Foreskin keratinocyte (primary cell): ENCODE measurements at places on chromosomes 5 and 9. TPM values are rescaled to one million over a fixed set of nuclear protein-coding genes. Genes with fewer than 3 reads are reported as not detected.
A peak's percentile ranks its signal among the peaks of the same experiment; 100 is the strongest.

DNA sequence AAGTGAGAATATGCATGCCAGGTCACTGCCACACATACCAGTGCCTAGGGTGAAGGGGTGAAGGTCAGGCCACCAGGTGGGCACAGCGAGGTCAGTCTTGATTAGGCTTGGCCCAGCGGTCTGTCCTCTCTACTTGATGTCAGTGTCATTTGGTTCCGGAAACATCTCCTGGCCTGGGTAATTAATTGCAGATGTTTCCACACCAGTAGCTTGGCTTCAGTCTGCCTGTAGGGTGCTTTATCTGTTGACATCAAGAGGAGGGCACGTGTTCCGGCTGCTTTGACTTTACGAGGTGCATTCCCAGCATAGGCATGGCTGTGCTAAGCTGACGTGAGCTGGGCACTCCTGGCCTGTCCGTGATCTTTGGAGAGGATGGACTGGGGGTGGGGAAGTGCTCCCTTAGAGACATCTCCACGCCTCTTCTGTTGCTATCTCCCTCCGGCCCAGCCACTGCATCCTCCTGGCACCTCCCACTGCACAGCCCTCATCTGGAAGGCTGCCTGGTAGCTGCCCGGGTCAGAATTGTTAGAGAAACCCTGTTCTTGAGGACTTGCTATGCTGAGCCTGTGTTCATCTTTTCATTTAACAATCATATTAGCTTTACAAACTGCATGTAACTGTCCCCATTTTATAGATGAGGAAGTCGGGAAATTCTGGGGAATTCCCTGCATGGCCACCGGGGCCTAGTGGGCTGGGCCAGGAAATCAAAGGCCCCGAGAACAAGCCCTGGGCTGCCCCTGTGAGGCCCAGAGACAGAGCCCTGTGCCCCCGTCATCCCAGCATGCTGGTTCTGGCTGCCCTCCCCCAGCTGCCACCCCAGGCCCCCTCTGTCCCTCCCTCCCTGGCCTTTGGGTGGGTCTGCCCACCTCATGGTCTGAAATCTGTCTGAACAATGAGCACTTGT is 29.1 kb downstream of the JADE2 start:
- DNase-seq: no peak

DNA sequence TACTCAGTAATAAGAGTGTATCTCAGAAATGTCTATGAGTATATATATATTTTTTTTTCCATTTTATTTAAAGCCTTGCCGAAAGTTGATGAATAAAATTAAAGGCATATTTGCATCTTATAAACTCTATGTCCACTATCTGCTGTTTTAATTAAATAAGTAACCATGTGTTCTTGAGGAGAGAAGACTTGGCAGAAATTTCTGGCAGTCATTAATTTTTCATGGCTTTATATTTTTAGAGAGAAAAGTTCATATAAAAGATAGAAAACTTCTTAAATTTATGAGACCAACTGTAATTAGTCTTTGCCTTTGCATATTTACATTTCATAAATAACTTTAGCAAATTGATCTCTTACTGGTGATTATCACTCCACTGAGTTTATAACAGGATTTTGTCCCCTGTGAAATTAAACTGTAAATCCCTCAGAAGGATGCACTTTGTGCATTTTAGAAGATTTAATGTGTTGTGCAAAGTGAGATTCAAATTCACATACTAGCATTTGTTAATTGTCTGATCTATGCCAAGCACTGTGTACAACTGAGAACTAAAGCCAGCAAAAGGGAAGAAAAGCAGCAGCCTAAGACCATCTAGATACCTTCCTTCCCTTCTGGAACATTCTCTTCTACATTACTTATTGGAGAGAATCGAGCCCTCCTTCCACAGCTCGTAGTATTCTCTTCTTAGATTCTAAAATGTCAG is 108.7 kb downstream of the SNCAIP start:
- no peak for DNase-seq

The PROB1 gene
- 1.4 and 1.6 TPM in 2 replicates for total RNA-seq

- DNase-seq: no peak
These were observed 16.0 kb downstream of the EGFLAM start for GRCh38 chr5:38274370-38274769.

GRCh38 chr5:56055859-56056258 is 61.1 kb upstream of the IL6ST start:
- DNase-seq: no peak

DNA sequence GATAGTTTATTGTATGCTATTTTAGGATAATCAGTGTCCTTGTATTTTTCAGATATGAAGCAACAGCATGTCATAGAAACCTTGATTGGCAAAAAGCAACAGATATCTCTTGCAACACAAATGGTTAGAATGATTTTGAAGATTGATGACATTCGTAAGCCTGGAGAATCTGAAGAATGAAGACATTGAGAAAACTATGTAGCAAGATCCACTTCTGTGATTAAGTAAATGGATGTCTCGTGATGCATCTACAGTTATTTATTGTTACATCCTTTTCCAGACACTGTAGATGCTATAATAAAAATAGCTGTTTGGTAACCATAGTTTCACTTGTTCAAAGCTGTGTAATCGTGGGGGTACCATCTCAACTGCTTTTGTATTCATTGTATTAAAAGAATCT is 14.5 kb downstream of the CCT5 start:
- no peak for DNase-seq

- peak; percentile 74 for DNase-seq
These were observed 66.2 kb downstream of the SMC5 start for GRCh38 chr9:70324963-70325362.

- DNase-seq: no peak
These were observed 77.7 kb downstream of the STK10 start for GRCh38 chr5:172110260-172110815.

- DNase-seq: no peak
These were observed 101.5 kb downstream of the SPATA31D1 start for GRCh38 chr9:82090046-82090445.

The SLC45A2 gene
- not detected in 2 replicates for total RNA-seq

- DNase-seq: peak; percentile 11
These were observed 848.5 kb upstream of the WWC1 start for GRCh38 chr5:167442922-167443321.

The TNFSF15 gene
- total RNA-seq: 1.4 and 4.3 TPM in 2 replicates

The TMEM252 gene
- not detected in 2 replicates for total RNA-seq

DNA sequence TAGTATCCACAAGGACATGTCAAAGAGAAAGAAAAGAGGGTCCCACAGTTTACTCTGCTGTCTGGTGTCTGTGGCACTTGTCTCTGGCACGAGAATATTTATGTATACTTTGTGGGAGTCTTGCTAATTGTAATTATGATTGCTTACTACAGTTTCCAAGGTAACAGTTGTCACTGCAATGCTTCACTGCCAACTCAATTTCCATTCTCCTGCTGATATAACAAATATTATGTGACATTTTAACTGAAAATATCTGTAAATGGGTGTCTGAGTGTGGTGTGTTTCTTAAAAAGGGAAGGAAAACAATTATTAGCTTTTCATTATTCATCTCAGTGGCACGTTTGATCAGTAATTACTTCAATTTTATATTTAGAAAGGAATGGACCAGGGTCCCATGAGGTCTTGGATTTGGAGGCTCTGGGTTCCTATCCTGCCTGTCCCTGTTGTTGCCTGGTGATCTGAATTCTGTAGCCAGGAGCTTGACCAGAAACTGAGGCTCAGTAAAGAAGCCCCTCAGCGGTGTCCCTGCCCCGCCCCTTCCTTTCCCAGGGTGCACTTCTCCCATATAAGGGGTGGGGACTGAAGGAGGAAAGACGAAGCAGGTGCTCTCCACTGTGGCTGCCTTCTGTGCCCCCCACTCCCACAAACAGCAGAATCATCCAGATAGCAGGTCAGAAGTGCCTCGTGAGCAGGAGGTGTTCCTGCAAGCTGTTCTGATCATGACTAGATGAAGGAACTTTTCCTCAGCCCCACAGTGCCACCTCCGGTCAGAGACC is 137.3 kb upstream of the KIF2A start:
- no peak for DNase-seq

DNA sequence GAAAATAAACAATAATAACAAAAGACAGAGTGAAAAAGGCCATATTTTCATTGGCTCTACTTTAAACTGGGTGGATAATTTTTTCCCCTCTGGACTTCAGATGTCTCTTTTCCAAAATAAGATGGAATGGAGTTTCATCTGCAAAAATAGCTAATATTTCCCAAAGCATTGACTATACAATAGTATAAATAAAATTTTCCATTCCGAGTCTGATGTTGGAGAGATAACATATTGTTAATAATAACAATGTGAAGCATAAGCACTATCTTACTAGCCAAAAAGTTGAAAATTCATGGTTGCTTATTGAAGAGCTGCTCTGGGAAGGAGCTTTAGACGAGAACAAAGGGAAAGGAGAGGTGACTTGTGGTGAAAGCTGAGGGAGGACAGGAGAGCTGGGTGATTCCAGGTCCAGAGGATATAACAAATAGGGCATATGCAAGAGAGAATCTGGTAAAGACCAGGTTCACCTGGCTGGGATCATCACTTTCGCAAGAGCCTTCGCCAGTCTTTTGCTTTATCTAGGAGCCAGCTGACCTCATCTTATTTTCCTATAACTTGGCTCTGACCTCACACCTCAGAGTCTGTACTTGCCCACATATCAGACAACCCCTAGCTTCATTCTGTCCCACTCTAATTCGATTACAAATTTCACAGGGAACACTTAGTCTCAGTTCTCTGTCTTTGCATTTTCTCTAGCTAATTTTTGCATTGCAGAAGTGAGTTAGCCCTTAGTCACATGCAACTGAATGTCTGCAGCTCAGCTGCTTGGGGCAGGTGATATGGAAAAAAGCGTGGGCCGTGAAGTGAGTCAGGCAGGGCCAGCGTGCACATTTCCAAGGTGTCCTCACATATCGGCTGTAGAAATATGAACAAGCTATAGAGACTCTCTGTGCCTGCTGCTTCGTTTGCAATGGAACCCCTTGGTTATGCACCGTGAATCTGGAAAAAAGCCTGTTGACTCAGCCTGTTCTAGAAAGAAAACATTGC is 7.6 kb upstream of the ZNF474 start:
- DNase-seq: no peak

DNA sequence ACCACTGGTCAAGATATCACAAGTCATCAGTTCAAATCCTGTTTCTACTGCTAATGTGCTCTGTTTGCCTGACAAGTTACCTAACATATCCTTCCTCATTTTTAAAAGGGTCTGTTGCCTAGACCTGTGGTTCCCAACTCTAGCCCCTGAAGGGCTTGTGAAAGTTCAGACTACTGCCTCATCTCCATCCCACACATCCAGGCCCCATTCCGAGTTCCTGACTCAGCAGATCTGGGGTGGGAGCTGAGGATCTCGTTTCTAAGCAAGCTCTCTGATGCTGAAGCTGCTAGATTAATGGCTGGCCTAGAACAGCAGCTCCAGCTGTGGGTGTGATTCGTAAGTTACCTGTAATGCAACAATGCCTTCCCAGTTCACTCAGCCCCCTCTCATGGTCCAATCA is 32.5 kb downstream of the S1PR3 start:
- no peak for DNase-seq

DNA sequence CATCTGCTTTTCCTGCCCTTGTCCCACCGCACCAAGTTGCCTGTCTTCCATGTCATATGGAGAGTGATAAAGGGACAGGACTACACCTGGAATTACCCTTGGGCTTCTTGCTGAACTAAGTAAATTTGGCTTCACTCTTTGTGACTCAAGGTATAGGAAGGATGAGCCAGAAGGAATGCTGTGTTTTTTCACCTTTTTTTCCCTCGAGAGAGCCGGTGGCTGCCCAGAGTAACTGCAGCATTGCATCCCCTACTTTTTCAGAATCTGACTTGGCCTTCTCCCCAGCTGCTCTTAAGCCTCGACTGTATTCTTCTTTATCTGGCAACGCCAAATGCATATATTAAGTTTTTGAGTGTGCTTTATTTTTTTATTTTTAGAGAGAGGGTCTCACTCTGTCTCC is 38.4 kb downstream of the RCL1 start:
- peak; percentile 29 for DNase-seq

The TMEFF1 gene
- 0.46 and 0.54 TPM in 2 replicates for total RNA-seq

The UBTD2 gene
- total RNA-seq: 17.1 and 18.7 TPM in 2 replicates

The SKP1 gene
- 413 and 426 TPM in 2 replicates for total RNA-seq

GRCh38 chr9:97705354-97705950 is 8.3 kb upstream of the XPA start:
- no peak for DNase-seq

DNA sequence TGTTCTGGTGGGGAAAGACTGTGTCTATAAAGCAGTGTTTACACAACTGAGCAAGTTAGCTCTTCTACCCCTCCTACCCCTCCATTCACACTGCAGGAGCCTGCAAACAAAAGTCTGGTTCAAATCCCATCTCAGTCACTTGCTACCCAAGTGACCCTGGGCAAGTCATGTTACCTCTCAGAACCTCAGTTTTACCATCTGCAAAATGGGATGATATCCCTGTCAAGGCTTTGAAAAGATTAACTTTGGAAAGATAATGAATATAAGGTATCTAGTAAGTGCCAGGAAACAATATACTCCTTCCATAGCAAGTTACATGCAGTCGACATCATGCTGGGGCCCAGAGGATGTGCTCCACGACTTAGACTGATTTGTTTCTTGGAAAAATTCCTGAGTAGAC is 161.5 kb downstream of the SEC61B start:
- DNase-seq: no peak

GRCh38 chr9:101485924-101486692 is 47.5 kb upstream of the RNF20 start:
- no peak for DNase-seq

DNA sequence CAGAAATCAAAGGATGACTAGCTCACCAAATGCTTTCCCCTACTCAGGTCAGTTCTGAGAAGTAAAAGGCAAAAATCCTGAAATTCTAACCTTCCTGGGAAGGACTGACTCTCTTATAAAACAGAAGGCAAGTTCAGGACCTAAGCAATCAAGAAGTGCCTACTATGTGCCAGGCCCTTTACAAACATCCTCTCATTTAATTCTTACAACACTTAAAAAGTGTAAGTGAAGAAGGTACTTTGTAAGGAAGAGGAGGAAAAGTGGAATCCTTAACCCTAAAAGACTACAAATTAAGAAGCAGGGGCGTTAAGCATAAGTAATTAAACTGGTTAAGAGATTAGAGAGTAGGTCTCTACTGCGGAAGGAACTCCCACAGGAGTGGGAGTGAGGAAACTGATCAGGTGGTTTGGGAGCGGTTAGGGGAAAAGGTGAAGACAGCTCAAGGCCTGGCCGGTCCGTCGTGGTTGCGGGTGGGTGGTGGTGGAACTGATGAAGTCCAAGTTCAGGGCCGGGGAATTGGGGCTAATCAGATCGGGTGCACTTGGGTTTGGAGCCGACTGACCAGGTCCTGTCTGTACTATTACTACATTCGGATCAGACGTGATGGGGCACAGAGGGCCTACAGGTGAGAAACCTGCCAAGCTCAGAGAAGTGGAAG is 839 bp downstream of the MED27 start:
- no peak for DNase-seq

The PPIC gene
- 25.9 and 29.0 TPM in 2 replicates for total RNA-seq

The ENC1 gene
- 46.5 and 52.3 TPM in 2 replicates for total RNA-seq

The OR1L6 gene
- total RNA-seq: not detected in 2 replicates

- no peak for DNase-seq
These were observed 53.4 kb upstream of the POMT1 start for GRCh38 chr9:131449276-131449675.

The OTP gene
- not detected in 2 replicates for total RNA-seq

The LCN1 gene
- not detected in 2 replicates for total RNA-seq

GRCh38 chr9:92973700-92974099 is 26.4 kb downstream of the FGD3 start:
- DNase-seq: no peak
